ENCODE measurements at places on chromosomes 5 and 9.

DNA sequence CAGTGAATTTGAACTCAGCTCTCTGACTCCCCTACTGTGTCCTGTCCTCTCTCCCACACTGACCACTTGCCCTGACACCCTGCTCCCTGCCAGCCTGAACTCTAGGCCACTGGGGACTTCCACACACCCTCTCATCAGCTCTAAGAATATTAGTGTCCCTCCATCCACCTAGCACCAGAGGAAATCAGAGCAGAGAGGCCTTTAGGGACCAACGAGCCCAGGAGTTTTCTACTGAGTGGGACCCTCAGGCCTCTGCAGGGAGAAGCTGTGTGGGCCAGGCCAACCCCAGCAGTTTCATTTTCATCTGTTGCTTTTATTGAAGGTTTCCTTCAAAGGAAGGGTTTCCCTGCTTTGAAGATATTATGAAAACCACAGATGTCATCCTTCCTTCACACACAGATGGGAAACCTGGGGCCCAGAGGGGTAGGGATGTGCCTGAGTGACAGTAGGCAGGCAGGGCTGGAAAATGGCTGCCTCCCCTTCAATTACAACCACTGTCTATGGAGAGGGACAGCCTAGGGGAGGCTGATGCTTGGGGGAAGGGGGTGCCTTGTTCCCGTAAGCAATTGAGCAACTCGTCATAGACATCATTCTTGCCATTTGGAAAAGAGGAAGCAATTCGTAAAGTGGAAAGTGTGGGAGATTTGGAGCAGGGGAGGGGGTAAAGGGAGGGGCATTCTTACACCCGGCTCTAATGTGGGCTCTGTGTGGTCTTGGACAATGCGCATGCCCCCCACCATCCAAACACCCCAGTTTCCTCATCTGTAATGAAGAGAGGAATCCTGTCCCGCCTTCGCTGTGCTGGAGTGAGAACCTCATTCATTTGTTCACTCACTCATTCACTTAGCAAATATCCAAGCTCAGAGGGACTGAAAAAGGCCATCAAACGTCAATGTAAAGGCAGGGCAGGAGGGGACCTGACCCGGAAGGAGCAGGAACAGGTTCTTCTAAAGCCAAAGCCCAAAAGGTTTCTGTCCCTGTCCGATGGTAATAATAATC, 3.9 kb downstream of the GLIPR2 start:
- DNase-seq: no peak

GRCh38 chr5:17005107-17005828, 69.2 kb upstream of the MYO10 start:
- no peak for DNase-seq

GRCh38 chr9:128106181-128106939, 21.2 kb downstream of the PTGES2 start:
- DNase-seq: peak; percentile 41

GRCh38 chr9:7315746-7316145, 483.8 kb downstream of the DMAC1 start:
- no peak for DNase-seq

DNA sequence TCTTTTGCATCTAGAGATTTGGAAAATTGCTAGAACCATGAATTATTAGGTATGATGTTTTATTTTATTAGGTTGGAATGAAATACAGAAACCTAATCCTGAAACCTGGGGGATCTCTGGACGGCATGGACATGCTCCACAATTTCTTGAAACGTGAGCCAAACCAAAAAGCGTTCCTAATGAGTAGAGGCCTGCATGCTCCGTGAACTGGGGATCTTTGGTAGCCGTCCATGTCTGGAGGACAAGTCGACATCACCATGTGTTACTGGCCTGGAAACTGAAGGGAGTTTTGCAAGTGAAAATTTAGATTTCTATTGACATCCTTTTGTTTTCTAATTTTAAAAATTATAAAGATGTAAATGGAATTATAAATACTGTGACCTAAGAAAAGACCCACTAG, 100.7 kb downstream of the NLN start:
- no peak for DNase-seq

Measured in H9 (cell line).